CD4-positive, alpha-beta T cell treated with Interleukin-4 for 1 hour (primary cell): ENCODE measurements at places on chromosomes 16 and 17.

DNA sequence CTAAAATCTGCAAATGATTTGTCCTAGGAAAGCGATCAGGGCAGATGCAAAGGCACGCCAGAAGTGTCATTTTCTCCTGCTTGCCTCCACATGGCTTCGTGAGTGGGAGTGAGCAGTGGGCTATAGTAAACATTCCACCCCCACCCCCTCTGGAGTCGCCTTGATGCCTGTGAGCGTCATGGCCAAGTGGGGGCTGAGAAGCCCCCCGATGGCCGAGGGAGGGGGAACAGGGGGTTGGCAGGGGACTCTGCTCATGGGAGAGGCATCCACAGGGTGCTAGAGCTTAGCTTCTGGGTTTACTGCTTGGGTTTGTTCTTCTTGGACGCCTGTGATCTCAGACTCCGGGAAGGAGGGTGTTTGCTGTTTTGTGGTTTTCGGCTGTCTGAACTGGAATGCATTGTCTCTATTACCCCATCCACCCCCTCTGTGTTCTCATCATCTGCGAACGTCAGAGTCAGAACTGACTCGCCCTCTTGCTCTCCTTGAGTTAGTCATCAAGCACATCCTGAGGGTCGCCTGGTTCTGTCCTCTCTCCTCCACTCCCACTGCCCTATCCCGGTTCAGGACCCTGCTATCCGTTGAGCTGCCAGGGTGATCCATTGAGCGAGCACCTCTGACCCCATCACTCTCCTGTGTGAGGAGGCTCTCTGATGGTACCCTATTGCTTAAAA lies 15.4 kb downstream of the TNS4 start:
- no peak for DNase-seq

DNA sequence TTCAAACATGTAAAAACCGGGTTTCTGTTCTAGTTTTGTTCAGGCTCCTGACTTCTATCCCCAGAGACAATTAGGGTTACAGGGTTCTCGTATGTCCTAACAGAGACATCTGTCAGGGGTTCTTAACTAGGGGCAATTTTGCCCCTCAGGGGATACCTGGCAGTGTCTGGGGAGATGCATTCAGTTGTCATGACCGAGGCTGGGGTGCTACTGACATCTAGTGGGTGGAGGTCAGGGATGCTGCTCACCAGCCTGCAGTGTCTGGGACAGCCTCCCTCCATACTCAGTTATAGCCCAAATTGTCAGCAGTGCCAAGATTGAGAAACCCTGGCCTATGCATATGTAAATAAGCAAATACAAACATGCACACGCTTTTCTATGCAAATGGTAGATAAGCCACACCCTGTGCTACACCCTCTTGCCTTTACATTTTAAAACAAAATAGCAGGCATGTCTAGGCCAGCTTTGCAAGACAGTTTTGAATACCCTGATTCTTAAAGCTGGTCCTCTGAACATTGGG lies 37.4 kb downstream of the CLEC16A start:
- DNase-seq: peak; percentile 29

DNA sequence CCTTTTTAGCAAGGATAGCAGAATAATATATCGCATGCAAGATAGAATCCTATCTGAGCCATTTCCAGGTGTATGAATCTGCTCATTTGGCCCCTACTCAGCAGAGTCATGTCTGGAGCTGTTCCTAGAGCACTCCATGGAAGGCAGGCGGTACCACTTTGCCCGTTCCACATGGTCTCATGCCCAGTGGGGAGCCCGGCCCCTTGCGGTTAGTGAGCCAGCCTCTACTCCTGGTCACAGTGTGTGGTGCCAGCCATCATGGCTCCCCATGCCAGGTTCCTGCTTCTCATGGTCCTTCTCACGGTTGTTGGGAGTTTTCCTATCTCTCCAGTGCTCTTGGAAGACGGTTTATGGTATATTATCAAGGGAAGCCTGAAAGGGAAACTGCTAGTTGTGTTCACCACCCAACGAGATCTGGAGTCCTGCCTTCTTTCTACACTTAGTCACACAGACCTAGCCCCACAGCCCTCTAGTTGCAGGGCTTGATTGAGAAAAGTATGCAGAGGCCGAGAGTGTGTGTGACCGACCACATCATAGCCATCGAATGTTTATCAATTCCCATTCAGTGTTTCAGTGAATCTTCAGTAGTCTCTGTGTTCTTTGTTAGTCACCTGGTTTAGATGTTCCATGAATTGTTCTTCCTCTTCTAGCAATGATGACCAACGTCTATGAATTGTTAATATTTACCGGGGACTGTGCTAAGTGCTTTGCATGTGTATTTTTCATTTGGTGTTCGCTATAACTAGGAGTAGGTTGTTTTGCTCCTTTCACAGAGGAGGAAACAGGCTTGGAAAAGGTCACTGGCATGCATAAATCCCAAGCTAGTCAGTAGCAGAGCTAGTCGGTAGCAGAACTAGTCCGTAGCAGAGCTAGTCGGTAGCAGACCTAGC lies 9.6 kb downstream of the JPT2 start:
- no peak for DNase-seq

GRCh38 chr17:4565209-4566141 lies 5.1 kb upstream of the GGT6 start:
- peak; percentile 57 for DNase-seq

DNA sequence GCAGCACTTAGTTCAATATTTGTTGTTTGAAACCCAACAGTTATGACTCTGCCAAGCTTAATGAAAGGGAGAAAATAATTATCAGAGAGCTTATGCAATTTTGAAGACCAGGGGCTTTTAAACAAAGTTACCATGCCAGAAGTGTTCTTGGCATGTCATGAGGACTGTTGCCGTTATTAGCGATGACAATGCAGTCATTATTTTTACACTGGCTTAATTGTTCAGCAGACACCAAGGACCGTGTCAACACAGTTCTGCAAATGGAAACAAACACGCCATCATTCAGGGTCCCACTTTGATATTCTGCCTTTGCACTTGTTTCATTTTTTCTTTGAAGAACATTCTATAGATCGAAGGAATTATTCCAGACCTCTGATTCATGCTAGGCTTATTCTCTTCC lies 518.5 kb downstream of the CDH13 start:
- no peak for DNase-seq

GRCh38 chr17:9251273-9251672 lies 230.0 kb downstream of the NTN1 start:
- DNase-seq: no peak
